Prostate gland (tissue), 2 donors: ENCODE measurements at places on chromosomes 6 and 20.

GRCh38 chr6:53391170-53391569, 42.4 kb upstream of the ELOVL5 start:
- no peak for DNase-seq

DNA sequence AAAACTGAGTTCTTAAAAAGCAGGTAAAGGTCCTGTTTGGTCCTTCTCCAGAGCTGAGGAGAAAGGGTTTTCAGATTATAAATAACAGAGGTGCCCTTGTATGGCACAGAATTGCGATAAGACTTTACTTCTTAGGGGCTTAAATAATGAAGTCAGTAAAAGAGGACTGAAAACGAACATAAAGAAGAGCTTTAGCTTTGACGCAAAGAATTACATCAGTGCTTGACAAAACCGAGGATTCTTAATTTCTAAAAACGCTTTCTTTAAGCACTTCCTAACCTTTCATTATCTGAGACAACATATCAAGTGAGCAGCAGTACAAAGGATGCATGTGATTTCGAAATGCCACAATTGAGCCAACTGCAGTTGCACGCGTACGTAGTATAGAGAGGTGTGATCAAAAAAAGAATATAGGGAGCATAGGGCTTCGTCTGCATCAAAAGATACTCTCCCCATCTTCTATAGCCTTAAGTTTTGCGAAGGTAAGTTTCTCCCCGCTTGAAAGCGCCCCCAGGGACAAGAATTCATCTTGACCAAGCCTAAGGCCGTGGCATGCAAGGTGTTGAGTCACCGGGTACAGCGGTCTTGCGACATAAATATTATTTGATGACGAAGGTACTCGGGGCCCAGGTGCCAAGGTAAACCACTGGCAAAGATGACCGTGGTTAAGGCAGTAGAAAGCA, 778 bp upstream of the LOC128125822 start:
- DNase-seq: peak; percentile 88

GRCh38 chr6:160583794-160584193, 80.3 kb downstream of the LPA start:
- no peak for DNase-seq

- no peak for DNase-seq
Measured at GRCh38 chr6:102501615-102502014, 1108.1 kb downstream of the GRIK2 start.

DNA sequence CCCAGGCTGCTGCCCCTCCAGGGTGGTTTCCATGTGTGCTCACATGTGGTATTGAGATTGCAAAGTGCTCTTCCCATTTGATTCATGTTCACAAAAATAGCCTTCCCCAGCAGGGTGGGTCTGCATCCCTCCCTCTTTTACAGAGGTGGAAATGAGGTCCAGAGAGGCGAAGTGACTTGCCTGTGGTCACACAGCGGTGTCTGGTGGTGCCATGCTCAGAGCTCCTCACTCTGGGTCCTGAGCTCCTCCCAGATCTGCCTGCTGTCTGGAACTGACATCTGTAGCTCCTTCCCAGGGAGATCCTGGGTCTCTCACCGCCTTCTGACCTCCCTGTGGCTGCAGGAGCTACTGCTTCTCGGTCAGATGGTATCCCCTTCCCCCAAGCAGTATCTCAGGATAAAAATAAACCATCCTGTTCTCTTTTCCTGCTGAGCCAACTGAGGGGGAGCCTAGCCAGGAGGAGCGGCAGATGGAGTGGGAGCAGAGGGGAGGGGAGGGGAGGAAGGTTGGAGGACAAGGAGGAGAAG, 11.9 kb downstream of the CD40 start:
- no peak for DNase-seq

- no peak for DNase-seq
Measured at GRCh38 chr20:2047456-2048092, 53.7 kb upstream of the PDYN start.

DNA sequence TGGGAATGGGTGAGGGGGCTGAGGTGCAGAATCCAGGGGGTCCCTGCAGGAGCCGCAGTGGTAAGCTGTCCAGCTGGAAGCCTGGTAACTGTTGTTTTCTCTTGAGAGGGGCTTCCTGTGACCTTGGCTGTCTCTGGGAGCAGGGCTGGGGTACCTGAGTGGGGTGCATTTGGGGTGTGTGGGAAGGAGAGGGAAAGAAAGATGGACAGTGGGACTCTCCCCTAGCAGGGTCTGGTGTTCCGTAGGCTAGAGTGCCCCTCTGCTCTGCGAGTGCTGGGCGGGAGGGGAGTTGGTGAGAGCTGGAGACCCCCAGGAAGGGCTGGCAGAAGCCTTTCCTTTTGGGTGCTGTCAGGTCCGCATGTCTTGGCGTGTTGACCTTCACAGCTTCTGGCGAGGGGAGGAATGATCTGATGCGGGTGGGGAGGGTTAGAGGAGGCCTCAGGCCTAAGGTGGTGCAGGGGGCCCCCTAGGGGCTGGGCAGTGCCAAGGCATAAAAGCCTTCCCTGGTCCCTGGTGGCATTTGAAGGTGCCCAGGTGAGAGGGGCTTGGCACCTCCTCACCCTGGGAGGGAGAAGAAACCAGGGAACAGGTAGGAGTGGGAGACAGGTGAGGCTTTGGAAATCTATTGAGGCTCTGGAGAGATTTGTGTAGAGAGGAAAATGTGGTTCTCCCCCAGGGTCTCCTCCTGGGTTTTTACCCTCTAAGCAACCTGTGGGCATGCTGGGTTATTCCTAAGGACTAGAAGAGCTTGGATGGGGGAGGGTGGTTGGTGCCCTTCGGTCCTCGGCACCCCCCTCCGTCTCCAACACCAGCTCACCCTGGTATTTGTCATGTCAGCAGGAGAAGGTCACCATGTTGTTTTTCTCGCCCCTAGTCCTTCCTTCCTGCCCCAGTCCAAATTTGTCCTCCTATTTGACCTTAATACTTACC, 3.3 kb downstream of the VEGFA start:
- DNase-seq: peak; percentile 52

GRCh38 chr6:41900861-41901260, 5.7 kb upstream of the USP49 start:
- DNase-seq: no peak

GRCh38 chr6:91573826-91574416, 987.0 kb upstream of the MAP3K7 start:
- DNase-seq: no peak

GRCh38 chr20:12750221-12750620, 258.6 kb upstream of the SPTLC3 start:
- no peak for DNase-seq

DNA sequence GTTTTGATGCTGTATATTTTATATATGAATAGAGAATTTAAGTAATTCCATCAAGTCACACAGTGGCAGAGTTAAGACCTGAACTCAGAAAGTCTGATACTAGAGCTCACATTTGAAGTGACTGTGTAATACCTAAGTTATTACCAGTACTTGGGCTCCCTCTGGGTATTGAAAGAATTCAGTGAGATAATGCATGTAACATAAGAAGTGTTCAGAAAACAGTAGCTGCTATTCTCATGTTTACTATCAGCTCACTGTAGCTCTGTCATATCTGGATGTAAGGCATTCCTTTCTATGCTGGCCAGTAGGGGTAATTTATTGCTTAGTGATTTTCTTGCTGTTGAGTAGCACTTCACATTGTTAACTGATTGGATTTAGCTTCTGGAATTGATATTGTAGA, 44.6 kb downstream of the NKX2-4 start:
- DNase-seq: no peak

DNA sequence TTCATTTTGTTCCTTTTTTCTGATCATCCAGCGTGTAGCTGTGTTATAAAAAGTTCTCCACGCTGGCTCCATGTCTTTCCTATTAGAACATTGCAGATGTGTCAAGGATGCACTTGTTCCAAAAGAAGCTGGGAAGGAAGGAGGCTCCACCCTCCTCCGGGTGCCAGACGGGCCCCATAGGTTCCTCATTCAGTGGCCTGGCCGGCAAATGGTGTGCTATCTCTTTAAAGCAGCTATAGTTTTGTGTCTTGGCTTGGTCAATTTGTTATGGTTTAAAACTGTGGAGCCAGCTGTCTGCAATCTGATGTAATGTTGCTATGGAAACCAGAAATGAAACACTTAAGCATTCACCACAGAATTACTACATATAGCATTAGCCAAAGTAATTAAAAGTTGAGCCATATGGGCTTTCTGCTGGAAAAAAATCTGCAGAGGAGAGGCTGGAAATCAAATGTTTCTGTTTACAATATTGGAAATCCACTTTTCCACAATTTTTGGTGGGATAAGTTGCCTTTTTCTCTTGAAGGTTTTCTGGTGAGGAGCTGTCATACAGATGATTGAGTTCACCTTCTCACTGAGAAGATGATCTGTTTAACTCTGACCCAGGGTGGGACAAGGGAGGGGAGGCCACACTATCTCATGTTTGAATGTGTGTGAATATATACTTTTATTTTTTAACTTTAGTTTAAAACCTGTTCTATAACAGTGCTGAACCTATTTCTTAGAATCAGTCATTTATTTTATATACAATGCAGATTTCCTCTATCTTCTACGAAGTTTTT, 167.4 kb downstream of the SASH1 start:
- no peak for DNase-seq

DNA sequence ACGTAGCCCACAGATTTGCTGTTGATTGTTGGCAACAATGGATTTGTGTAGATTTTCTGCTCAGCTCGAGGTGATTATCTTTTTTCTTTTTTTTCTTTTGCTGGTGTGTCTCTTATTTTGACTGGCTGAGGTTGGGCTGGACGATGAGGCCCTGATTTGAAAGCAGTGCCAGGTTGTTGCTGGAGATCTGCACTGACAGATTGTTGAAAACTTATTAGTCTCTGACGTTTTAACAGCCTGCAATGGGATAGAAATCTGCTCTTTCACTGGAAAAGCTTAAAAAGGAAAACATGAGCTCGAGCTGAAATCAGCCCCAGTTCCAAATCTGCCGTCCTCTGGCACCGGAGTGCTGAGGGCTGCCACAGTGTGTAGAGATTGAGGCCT, 87.7 kb downstream of the PDE7B start:
- no peak for DNase-seq

DNA sequence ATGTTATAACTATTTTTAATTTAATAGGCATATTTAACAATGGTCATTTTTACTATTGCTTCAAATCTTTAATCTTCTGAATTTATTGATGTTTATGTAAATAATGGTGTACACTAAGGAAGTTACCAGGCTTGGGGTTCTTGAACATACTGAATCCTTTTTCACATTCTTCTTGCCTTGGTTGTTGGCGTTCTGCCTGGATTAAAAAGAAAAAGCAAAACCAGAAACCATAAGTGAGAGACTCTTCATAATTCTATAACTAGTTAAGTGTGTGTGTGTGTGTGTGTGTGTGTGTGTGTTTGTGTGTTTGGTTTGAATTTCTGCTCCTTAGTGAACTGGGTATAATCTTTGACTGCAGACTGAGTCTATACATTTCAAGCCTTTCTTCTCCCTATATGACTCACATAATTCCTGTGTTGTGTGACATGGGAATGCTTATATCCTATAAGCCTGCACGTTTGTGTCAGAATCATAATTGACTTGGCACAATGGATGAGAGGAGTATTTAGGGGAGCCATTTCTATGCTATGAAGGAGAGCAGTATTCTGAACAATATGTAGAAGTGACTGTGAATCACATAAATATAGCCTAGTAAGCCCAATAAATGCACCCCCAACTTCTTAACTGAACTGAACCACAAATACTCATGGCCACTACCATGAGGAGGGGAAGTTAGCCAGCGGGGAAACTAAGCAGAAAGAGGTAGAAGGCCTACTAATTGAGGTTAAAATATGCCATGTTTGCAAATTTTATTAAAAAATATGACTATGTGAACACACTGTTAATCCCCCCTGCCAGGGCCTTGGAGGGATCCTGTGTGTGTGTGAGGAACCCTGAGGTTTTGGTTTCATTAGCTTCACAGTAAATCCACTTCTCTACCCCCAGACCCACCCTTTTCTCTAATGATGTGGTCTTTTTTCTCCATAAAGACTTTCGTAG, 425.5 kb downstream of the BCKDHB start:
- DNase-seq: no peak

- peak; percentile 47 for DNase-seq
Measured at GRCh38 chr6:170553534-170554012, 466 bp upstream of the PSMB1 start.

GRCh38 chr20:44264287-44264686, 17.2 kb downstream of the GDAP1L1 start:
- DNase-seq: no peak

DNA sequence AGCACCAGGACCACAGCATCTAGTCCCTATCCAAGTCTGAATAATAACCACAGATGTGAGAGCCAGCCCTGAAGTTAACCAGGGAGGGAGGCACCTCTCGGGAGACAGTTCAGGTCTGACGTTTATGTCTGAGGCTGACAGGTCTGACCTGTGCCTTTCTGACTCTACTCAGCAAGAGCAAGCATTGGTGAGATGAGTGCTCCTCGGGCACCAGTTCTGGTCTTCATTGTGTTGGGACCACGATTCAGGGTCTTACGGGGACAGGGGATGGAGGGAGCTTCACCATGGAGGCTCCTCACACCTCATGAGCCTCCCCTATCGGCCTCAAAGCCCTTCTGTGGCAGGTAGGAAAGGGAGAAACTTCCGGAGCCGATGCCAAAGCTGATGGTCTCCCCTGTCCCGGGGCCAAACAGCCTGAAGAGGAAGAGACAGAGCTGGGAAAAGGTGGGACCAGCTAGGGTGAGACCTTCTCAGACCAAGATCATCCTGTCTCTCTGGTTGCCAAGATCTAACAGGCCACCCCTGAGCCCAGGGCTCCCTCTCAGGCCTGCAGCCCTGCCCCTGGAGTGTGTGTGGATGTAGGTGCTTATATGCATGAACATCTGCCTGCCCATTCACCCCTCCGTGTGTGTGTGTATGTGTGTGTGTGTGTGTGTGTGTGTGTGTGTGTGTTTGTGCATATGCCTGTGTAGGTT, 170.5 kb downstream of the VEGFA start:
- DNase-seq: no peak

GRCh38 chr6:170296746-170297575, 6.1 kb upstream of the DLL1 start:
- no peak for DNase-seq

- DNase-seq: no peak
Measured at GRCh38 chr20:60213126-60213893, 255.1 kb downstream of the CDH26 start.

DNA sequence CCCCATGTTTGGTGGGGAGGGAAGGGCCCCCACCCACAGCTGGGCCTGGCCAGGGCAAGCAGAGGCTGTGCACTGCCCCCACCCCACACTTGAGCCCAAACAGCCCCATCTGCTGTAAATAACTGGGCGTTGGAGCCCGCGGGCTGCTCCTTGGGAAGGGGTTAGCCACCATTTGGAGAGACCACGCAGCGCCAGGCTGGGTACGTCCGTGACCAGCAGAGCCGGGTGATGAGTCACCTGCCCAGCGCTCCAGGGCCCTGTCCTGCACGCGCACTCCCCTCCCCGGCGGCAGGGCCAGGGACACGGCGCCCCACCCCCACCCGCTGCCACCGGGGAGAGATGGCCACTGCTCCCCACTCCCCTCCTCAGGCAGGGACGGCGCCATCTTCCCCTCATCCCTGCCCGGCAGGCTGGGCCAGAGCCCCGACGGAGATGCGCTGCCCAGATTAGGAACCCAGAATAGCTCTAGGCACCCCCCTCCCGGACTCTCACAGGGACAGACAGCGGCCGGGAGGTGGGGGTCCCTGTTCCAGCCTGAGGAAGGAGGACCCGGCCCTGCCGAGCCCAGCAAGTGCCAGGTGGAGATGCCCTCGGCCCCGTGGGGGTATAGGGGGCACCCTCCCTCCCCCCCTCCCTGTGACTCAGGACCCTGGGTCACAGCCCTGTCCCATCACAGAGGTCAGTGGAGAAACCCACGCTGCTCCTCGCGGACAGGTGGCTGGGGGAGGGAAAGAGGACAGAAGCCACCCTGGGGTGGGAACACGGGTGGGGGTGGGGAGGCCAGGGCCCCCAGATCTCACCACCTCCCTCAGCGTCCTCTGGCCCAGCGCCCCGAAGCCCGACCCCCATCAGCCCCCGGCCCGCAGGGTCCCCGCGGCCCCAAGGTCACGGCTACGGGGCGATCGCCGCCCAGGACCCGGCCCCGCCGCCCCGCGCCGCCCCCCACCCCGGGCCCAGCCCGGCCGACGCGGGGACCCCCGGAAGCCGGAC, 642 bp downstream of the EEF1A2 start:
- no peak for DNase-seq
